Posterior vena cava (tissue), 2 donors: ENCODE measurements at places on chromosomes 2 and 18. TPM values are rescaled to one million over a fixed set of nuclear protein-coding genes. Genes with fewer than 3 reads are reported as not detected.

Gene SMYD5
- total RNA-seq: 17.1 TPM

Gene ECEL1
- total RNA-seq: 2.8 TPM

Gene DCDC2C
- not detected for total RNA-seq

Gene GKN2
- not detected for total RNA-seq

Gene GPR155
- total RNA-seq: 9.7 TPM

Gene UGT1A7
- total RNA-seq: not detected

Gene LGALSL
- 23.4 TPM for total RNA-seq
